ENCODE measurements at places on chromosomes 5 and 9. TPM values are rescaled to one million over a fixed set of nuclear protein-coding genes. Genes with fewer than 3 reads are reported as not detected.

Gene FOXD4L3
- total RNA-seq, result not detected

Gene HTR4
- total RNA-seq, result not detected

Gene SLC31A1
- total RNA-seq, result 45.0 TPM

Gene COL23A1
- total RNA-seq, result 1.6 TPM

Gene PRR16
- total RNA-seq, result 4.9 TPM

Gene NINJ1
- 83.5 TPM for total RNA-seq

Gene CORO2A
- 14.9 TPM for total RNA-seq

Gene LMNB1
- total RNA-seq, result 27.1 TPM

Gene FOXD4
- 0.64 TPM for total RNA-seq

Gene SHC3
- total RNA-seq, result 19.2 TPM

- no peak for DNase-seq
- no peaks in the 10 kb centered on the region for H3K36me3 ChIP-seq
- no peak overlapping the region for H3K4me3 ChIP-seq
- no peaks in the 10 kb centered on the region for H3K4me1 ChIP-seq
- no peak overlapping the region for H3K27ac ChIP-seq
- H3K27me3 ChIP-seq, result peaks cover 13% of the 10 kb centered on the region
Measured at GRCh38 chr9:134007150-134007549, 15.0 kb upstream of the VAV2 start.

GRCh38 chr9:121844098-121844497 lies 192.7 kb downstream of the DAB2IP start:
- DNase-seq, result no peak
- no peaks in the 10 kb centered on the region for H3K36me3 ChIP-seq
- no peak overlapping the region for H3K4me3 ChIP-seq
- no peak overlapping the region for H3K27ac ChIP-seq

GRCh38 chr5:181223729-181224389 lies 778 bp downstream of the TRIM41 start:
- H3K4me1 ChIP-seq, result peaks cover 34% of the 10 kb centered on the region
- H3K27ac ChIP-seq, result peak overlapping the region; percentile 100
- no peak for DNase-seq

- no peak for DNase-seq
- H3K27ac ChIP-seq, result no peak overlapping the region
- H3K36me3 ChIP-seq, result no peaks in the 10 kb centered on the region
- no peaks in the 10 kb centered on the region for H3K27me3 ChIP-seq
- no peaks in the 10 kb centered on the region for H3K4me1 ChIP-seq
- H3K4me3 ChIP-seq, result no peak overlapping the region
Measured at GRCh38 chr9:15529566-15530324, 19.0 kb upstream of the PSIP1 start.

GRCh38 chr9:6078382-6079105 lies 63.1 kb upstream of the RANBP6 start:
- no peak overlapping the region for H3K4me3 ChIP-seq
- H3K36me3 ChIP-seq, result no peaks in the 10 kb centered on the region

GRCh38 chr9:86126998-86127972 lies 27.9 kb upstream of the GOLM1 start:
- DNase-seq, result peak; percentile 68
- no peaks in the 10 kb centered on the region for H3K27me3 ChIP-seq
- no peak overlapping the region for H3K4me3 ChIP-seq

DNA sequence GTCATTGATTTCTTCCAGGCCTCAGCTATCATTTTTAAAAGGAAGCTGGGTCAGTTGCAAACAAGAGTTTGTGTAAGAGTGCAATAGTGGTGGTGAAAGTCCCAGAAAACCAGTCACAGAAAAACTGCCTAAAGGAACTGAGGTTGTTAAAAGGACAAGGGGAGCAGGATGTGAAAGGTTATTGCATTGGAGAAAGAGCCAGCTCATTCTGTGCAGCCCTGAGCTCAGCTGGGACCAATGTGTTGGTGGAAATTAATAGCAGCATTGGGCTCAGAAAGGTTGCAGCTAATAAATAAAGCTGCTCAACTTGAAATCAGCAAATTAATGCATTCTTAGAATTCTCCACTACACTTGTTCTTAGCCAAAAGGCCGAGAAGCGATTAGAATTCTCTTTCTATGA lies 34.9 kb downstream of the NREP start:
- H3K4me1 ChIP-seq, result no peaks in the 10 kb centered on the region
- no peaks in the 10 kb centered on the region for H3K27me3 ChIP-seq
- no peak overlapping the region for H3K4me3 ChIP-seq
- H3K27ac ChIP-seq, result no peak overlapping the region
- DNase-seq, result no peak
- no peaks in the 10 kb centered on the region for H3K36me3 ChIP-seq

- H3K4me3 ChIP-seq, result no peak overlapping the region
- peaks cover 3% of the 10 kb centered on the region for H3K4me1 ChIP-seq
- peak overlapping the region; percentile 61 for H3K27ac ChIP-seq
- no peaks in the 10 kb centered on the region for H3K36me3 ChIP-seq
- no peak for DNase-seq
Measured at GRCh38 chr5:142342128-142342981, 17.5 kb upstream of the SPRY4 start.

DNA sequence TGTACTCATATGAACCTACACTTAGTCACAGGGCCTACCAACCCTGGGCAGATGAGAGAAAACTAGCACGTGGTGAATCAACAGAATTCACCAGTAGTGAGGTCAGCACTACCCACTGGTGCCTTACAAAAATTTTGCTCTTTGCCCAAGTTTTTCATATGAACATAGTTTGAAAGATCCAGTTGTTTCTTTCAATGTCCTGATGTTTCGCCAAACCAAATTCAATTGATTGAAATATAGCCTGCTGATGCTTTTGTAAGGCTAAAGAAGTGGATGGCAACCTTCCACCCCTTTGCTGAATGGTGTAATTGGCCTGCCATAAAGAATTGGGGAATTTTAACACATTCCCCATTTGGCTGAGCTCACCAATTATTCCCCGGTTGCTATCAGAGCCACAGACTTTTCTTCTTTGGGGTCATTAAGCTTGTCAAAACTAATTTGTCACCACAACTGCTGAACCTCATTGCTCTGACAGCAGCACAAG lies 339.2 kb downstream of the GLIS3 start:
- no peak overlapping the region for H3K27ac ChIP-seq
- H3K4me1 ChIP-seq, result peaks cover 17% of the 10 kb centered on the region
- H3K27me3 ChIP-seq, result no peaks in the 10 kb centered on the region
- H3K4me3 ChIP-seq, result no peak overlapping the region

DNA sequence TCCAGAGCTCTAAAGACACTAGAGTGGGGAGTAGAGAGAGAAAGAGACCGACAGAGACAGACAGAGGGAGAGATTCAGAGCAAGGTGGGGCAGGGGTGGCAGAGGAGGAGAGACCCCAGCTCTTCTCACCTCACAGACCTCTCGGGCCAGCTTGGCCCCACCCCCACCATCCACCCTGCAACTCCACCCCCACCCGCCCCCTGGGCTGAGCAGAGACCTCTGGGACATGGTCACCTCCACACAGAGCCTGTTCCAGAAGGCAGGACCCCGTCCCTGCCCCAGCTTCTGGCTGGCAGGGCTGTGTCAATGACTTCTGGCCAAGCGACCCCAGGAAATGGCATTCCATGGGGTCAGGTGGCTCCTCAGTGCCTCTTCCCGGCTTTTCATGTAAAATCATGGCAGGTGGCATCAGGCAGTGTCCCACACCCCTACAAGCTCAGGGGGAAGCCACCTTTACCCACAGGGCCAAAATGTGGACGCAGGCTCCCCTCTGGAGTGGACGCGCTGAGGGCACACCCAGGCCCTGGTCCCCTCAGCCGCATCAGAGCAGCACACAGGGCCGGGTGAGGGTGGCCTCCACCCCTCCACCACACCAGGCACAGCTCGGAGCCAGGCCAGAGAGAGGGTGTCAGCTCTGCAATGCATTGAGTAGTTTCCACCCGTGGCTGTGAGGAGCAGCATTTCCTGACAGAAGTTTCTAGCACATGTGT lies 131.2 kb upstream of the LPCAT1 start:
- H3K36me3 ChIP-seq, result no peaks in the 10 kb centered on the region
- H3K4me1 ChIP-seq, result no peaks in the 10 kb centered on the region
- DNase-seq, result no peak
- H3K27me3 ChIP-seq, result peaks cover 95% of the 10 kb centered on the region
- no peak overlapping the region for H3K27ac ChIP-seq
- no peak overlapping the region for H3K4me3 ChIP-seq

- peak overlapping the region; percentile 45 for H3K27ac ChIP-seq
- peak; percentile 76 for DNase-seq
- peaks cover 20% of the 10 kb centered on the region for H3K4me1 ChIP-seq
- peaks cover 7% of the 10 kb centered on the region for H3K36me3 ChIP-seq
Measured at GRCh38 chr9:127183814-127184582, 61.6 kb upstream of the ANGPTL2 start.

- no peak overlapping the region for H3K4me3 ChIP-seq
- H3K27me3 ChIP-seq, result no peaks in the 10 kb centered on the region
- no peaks in the 10 kb centered on the region for H3K4me1 ChIP-seq
- no peak for DNase-seq
- no peaks in the 10 kb centered on the region for H3K36me3 ChIP-seq
Measured at GRCh38 chr9:2913026-2913425, 69.1 kb upstream of the PUM3 start.

GRCh38 chr5:109267283-109267682 lies 142.5 kb downstream of the PJA2 start:
- DNase-seq, result no peak
- no peaks in the 10 kb centered on the region for H3K36me3 ChIP-seq
- no peak overlapping the region for H3K27ac ChIP-seq
- no peaks in the 10 kb centered on the region for H3K27me3 ChIP-seq

DNA sequence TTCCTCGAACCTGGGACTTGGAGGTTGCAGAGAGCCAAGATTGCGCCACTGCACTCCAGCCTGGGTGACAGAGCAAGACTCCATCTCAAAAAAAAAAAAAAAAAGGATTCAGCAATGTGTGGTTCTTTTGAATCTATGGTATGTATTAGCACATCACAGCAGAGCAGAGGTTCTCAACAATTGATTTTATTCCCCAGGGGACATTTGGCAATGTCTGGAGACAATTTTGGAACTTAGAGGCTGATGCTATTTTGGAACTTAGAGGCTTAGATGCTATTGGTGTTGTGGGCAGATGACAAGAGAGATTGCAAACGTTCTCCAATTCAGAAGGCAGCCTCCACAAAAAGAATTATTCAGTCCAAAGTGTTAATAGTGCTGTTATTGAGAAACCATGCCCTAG lies 115.2 kb downstream of the TMC1 start:
- H3K36me3 ChIP-seq, result no peaks in the 10 kb centered on the region
- no peak for DNase-seq

GRCh38 chr9:110444911-110445310 lies 107.2 kb upstream of the TXNDC8 start:
- H3K4me1 ChIP-seq, result no peaks in the 10 kb centered on the region
- no peak overlapping the region for H3K4me3 ChIP-seq
- H3K27ac ChIP-seq, result no peak overlapping the region
- DNase-seq, result no peak
- no peaks in the 10 kb centered on the region for H3K36me3 ChIP-seq

- DNase-seq, result no peak
- H3K27ac ChIP-seq, result no peak overlapping the region
- no peaks in the 10 kb centered on the region for H3K36me3 ChIP-seq
Measured at GRCh38 chr9:28762167-28762566, 1188.9 kb upstream of the C9orf72 start.

- no peak overlapping the region for H3K27ac ChIP-seq
- no peak overlapping the region for H3K4me3 ChIP-seq
- no peaks in the 10 kb centered on the region for H3K27me3 ChIP-seq
- no peaks in the 10 kb centered on the region for H3K4me1 ChIP-seq
Measured at GRCh38 chr5:154421868-154422267, 23.9 kb upstream of the SAP30L start.

DNA sequence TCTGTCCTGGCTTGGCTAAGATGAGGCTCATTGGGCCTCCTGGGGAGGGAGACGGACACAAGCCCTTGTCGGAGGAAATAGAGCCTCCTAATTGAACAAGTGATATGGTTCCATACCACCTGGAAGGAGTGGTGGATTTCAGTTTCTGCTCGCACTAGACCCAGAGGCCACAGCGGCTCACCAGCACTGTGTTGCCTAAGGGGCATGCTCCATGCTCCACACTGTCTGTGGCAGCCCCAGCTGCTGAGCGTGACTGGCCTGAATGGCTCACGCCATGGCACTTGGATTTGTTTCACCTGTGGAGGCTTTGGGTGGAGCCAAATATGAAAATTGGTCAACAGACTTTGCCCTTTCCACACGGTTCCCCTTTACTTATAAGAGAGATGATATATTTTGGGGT lies 181.1 kb downstream of the HSPA4 start:
- H3K36me3 ChIP-seq, result no peaks in the 10 kb centered on the region
- no peak for DNase-seq
- H3K27me3 ChIP-seq, result no peaks in the 10 kb centered on the region
- H3K4me1 ChIP-seq, result peaks cover 4% of the 10 kb centered on the region

GRCh38 chr9:7533376-7534090 lies 266.0 kb downstream of the DMAC1 start:
- DNase-seq, result no peak
- H3K27ac ChIP-seq, result no peak overlapping the region
- no peaks in the 10 kb centered on the region for H3K4me1 ChIP-seq
- no peak overlapping the region for H3K4me3 ChIP-seq
- H3K27me3 ChIP-seq, result no peaks in the 10 kb centered on the region
- H3K36me3 ChIP-seq, result no peaks in the 10 kb centered on the region

- H3K36me3 ChIP-seq, result no peaks in the 10 kb centered on the region
- DNase-seq, result no peak
- H3K4me3 ChIP-seq, result no peak overlapping the region
- no peaks in the 10 kb centered on the region for H3K4me1 ChIP-seq
Measured at GRCh38 chr9:18404434-18405029, 69.4 kb upstream of the ADAMTSL1 start.

DNA sequence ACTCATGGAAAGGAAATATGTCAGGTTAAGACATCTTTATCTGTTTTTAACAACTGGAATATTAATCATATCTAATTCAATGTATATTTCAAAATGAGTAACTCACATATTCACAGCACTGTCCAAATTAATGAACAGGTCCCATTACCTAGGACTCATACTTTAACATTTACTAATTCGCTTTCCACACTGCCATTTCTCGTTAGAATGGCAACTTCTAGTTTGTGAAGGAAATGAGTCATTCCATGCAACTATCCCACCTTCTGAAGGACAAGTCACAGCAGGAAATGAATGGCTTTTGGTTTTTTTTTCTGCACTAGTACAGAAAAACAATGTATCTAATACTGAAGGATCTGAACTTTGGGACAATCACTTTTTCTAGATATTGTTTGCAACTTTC lies 24.6 kb upstream of the IFNK start:
- no peak overlapping the region for H3K27ac ChIP-seq
- H3K27me3 ChIP-seq, result no peaks in the 10 kb centered on the region
- H3K4me3 ChIP-seq, result no peak overlapping the region

DNA sequence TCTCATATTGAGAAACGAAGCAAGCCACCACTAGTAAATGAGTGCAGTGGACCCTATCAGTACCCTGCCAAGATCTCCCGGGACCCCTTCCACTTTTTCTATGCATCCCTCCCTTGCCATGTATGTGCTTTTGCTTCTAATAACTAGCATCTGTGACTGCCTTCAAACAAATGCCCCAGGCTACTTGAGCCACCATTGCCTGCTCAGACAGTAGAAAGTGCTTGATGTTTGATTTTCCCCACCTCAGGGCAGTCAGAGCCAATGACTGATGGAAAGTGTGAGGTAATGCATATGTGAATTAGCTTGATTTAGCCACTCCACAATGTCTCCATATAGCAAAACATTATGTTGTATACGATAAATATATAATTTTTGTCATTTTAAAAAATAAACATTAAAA lies 797.3 kb upstream of the ACO1 start:
- no peak overlapping the region for H3K4me3 ChIP-seq
- no peak overlapping the region for H3K27ac ChIP-seq
- H3K27me3 ChIP-seq, result no peaks in the 10 kb centered on the region
- no peaks in the 10 kb centered on the region for H3K4me1 ChIP-seq
